ENCODE measurements at places on chromosomes 7 and 10.
A peak's percentile ranks its signal among the peaks of the same experiment; 100 is the strongest.

DNA sequence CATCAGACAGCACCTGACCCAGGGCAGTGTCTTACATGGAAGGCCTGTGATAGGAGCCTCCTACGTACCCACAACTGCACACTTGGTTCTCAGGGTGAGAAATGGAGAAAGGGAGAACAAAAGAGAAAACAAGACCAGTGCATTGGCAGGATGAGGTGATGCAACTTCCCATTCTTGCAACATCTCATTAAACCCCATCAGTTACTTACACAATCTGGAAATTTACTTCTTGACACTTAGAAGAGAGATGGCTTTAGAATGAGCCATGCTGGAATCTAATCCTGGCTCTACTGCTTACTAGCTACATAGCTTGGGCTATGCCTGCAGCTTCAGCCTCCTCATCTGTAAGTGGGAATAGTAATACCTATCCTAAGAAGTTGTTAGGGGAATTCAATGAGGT is 391.7 kb downstream of the KCNMA1 start:
- no peak for DNase-seq

- no peak for DNase-seq
These were observed 38.6 kb upstream of the RSBN1L start for GRCh38 chr7:77657427-77658224.

GRCh38 chr10:11828682-11829284 is 5.6 kb downstream of the PROSER2 start:
- no peak for DNase-seq

DNA sequence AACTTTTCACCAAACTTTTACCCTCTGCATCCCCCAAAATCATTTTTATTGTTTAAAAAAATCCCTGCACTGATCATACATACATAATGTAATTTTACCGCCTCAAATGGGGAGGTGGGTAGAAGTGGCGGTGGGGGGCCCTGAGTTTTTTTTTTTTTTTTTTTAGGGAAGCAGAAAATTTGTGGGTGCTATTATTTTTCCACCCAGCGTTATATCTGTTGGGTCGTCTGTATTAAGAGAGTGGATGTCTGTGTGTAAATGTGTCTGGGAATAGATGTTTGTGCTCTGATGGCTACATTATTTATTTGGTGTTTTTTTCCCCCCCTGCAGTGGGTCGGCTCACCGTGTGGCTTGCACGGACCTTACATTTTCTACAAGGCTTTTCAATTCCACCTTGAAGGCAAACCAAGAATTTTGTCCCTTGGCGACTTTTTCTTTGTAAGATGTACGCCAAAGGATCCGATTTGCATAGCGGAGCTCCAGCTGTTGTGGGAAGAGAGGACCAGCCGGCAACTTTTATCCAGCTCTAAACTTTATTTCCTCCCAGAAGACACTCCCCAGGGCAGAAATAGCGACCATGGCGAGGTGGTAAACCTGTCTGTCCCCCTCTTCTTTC is 438 bp downstream of the ARID5B start:
- DNase-seq, result no peak

GRCh38 chr10:28545967-28546644 is 13.2 kb downstream of the WAC start:
- DNase-seq, result no peak

DNA sequence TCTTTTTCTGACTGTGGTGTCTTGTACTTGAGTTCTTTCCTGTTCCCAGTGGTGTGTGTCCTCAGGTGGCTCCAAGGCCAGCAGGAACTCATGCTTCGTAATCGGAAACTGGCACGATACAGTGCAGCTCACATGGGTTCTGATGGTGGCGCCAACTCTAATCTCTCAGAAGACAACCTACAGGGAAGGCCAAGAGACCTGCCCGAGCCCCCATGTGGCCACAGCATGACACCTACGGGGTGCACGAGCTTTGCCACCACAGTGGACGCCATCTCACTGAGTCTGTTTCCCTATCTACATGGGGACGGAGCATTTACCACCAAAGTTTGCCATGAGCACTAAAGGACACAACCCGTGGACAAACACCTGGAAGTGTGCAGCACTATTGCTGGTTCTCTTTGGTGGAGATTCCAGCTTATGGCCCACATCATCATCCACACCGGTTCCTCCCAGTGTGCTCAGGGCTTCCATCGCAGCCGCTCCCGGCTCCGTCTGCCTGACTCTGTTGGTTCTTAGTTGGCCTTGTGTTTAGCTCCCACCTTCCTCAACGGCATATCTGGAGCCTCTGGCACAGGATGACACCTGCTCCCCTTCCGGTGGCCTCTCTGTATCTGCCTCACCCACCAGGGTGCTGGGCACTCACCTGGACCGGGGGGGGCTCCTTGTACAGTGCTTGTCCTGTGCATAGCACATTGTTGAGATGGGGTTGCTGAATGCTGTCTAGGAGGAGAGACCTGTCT is 586.6 kb upstream of the MKI67 start:
- no peak for DNase-seq

- DNase-seq, result peak; percentile 55
These were observed 147.3 kb downstream of the CELF2 start for GRCh38 chr10:11164803-11165590.

DNA sequence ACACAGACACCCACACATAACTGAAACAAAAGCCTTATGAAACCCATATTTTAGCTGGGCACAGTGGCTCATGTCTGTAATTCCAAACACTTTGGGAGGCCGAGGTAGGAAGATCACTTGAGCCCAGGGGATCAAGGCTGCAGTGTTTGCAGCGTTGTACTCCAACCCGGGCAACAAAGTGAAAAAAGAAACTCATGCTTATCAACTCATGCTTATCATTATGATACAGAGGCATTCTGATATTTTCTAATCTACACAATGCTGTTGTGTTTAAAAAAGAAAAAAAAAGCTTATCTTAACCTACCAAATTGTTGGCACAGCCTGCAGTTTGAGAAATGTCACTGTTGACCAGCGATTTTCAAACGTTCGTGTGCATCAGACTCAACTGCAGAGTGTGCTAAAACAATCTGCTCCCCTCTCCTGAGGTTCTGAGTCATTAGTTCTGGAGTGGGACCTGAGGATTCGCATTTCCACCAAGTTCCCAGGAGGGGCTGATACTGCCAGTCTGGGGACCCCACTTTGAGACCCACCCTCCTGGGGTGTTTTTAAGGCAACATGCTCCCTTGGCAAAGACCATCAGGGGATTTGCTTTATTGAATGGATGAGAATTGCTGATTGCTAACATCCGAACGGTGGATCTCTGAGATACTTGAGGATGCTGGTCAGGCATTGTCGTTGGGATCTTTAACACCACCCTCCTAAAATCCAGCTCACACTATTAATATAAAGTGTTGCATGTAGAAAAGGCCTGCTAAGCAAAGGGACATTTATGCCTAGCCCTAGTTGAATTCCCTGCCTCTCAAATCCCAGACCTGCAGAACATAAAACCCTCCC is 16.2 kb downstream of the CHST3 start:
- DNase-seq, result no peak

DNA sequence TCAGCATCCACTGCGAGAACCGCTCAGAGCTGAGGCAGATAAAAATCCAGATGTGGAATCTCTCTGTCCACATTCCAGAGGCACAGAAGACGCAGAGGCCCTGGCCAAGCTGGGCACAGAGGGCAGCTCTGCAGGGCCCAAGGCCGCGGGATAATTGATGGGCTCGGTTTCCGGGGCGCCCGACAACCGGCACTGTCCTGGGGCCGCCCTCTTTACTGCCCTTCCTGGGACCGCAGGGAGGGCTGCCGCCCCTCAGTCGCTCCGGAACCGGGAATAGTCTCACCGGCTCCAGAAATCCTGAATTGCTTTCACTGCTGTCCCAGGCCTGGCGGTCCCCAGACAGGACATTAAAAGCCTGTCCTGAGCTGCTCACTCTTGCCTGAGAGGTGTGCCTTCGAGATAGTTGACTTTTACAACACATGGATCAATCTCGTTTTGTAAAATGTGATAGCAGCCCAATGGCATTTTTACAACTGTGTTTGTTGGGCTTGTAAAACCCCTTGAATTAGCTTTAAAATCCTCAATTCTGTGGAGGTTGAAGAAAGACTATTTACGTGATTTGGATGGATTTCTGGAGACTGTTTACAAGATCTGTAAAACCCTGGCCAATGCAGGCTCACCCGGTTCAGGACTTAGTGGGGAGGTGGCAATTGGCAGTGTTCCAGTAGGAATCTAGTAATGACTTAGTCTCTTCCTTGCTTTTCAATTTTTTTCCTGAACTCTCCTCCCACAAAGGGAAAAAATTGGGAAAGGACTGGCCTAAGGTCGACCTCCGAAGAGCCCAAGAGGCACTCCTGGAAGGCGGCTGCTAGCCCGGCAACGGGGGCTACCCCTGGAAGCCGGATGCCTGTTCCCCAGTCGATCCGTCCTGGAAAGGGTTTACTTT is 1.4 kb upstream of the HOXA6 start:
- DNase-seq, result no peak

DNA sequence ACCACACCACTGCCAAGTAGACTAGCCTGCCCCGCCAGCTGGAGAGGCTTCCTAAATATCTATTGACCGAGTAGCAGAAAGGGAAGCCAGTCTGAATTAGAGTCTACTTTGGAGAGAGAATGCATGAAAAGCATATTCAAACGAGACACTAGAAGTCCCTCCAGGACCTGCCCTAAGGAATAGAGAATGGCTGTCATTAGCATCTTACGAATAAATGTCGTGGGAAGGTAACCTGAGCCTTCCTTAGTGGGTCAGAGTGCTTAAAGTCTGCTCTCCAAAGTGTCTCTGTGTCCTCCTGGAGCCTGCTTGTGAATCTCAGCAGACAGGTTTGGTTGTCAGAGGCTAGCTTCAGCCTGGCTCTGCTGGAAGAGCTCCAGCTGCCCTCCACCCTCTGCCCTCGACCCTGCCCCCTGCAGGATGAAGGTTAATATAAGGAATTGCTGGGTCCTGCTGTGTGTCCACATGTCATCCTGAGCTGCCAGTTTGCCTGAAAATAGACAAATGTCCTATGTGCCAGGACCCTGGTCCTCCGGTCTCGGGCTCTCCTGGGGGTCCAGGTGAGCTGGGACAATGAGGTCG is 33.4 kb downstream of the FAM241B start:
- DNase-seq, result no peak

- DNase-seq, result no peak
These were observed 60.0 kb upstream of the CYP2C18 start for GRCh38 chr10:94623572-94623971.

DNA sequence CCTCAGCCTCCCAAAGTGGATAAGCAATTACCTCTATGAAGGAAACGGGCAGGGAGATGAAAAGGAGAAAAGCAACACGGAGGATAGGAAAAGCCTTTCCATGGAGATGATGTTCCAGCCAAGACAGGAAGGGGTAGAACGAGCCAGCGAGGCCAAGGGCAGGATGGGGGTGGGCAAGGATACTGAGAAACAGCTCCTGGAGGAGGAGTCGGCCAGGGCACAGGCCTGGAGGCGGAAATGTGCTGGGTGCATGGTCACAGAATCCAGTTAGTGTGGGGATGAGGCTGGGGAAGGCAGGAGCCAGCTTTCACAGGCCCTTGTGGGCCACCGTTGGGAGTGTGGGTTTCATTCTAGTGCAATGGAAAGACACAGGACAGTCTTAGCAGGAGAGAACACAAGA is 162.6 kb downstream of the JAZF1 start:
- no peak for DNase-seq

DNA sequence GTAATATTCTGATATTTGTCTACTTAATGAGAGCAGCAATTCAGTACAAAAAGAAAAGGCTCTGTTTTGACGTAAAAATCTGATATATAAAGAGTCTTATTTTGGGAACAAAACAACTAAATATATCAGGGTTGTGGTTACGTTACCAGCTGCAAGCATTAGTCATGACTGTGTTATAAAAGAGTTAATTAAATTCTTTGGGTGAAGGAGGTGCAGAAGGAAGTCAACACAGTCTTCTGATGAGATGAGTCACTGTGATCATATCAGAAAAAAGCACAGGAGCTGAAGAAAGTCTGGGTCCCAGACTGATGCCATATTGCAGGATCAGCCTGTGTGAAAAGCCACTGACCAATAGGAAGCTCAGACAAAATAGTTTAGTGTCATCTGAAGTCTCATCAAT is 234.3 kb upstream of the TEX47 start:
- DNase-seq, result no peak

GRCh38 chr7:44148166-44148565 is 7.0 kb upstream of the MYL7 start:
- no peak for DNase-seq

DNA sequence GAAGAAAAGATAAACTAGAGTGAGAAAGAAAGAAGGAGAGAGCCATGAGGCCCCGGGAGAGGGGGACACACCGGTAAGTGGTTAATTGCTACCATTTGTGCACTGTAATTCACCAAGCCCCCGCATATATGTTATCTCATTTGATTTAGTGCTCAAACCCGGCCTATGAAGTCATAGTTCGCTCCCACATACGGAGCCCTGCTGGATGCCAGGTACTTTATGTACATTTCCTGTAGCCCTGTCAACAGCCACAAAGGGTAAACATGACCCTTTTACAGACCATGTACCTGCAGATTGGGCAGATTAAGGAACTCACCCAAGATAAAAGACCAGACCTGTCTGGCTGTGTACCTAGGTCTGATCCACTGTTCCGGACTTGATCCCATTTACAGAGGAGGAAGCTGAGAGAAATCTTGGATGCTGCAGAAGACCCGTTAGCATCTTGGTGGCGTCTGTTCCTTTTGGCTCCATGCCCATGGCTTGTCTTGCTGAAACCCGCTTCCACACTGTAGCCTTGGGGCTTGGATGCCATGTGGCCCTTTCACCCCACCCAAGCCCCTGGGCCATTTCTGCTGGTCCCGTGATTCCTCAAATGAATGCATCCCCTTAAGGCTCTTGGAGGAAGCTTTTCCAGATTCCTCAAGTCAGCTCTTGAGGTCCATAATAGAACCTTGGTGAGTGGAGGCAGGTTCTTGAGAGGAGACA is 32.3 kb downstream of the FAM241B start:
- no peak for DNase-seq

- DNase-seq, result no peak
These were observed 22.4 kb downstream of the PRSS2 start for GRCh38 chr7:142793156-142793555.

DNA sequence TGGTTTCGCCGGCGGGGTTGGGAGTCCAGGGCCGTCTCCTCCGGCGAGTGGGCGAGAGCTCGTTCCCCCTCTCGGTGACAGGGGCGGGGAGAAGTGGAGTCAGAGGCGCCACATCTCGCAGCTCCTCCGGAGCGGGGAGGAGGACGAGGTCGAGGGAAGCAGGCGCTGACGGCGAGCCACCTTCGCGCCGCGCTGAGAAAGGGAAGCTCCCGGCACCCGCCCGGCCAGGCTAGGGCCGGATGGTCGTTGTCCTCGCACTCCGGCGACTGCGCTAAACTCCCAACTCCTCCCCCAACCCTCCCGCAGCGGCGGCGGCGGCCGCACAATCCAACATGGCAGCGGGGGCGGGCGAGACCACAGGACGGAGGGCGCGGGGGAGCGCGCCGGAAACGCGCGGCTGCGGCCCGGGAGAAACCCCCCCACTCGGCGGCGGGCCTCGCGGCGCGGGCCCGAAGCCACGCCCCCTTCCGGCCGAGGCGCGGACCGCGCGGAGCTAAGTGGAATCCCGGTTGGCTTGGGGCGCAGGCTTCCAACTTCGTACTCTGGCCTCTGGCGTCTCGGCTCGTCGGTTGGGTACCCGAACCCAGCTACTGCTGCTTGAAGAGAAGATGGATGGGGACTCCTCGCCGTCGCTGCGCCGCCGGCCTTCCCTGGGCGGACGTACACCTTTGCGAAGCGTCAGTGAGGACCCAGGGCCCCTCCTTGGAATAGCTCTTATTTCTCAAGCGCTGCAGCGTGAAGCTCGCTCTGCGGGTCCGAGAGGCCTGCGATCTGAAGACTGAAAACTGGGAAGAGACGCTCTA is at the start of gene WASL:
WASL (minus strand) TSS at position 270 of the 803 bp plus-strand sequence; CDS start at position 1, 269 bp downstream.
- peak; percentile 86 for DNase-seq

- no peak for DNase-seq
These were observed 12.5 kb downstream of the DENND10 start for GRCh38 chr10:119116326-119116951.
